NCI-H460 (cell line): ENCODE measurements at places on chromosomes 7 and 10. TPM values are rescaled to one million over a fixed set of nuclear protein-coding genes. Genes with fewer than 3 reads are reported as not detected.

DNA sequence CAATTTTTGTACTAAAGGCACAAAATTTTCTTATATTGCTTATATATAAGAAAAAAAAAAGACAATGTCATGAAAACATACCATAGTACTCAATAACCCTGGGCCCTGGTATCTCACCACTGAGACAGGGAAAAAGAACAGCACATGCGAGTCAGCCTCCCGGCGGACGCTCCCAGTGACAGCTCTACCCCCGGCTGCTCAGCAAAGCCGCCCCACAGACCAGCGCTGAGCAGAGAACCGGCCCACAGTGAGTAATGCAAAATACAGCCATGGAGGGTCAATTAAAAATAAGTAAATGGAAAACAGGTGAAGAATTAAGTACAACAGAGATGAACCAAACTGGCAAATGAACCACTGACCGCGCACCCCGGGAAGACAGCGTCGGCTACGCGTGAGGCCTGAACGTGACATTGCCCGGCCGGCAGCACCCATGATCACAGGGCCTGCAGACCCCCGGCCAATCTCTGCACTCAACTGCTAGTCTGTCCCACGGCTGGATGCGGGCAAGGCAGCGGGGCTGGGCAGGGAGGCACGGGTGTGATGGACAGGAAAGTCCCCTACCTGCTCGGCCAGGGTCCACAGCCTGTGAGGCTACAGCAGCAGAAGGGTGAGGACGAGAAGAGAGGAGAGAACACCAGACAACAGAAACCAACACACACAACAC, 175.9 kb downstream of the ZMYND11 start:
- no peak for DNase-seq

GRCh38 chr7:44101966-44102845, 1.9 kb upstream of the AEBP1 start:
- no peak for DNase-seq

- DNase-seq: no peak
Measured at GRCh38 chr7:158251061-158251965, 336.3 kb downstream of the PTPRN2 start.

GRCh38 chr7:102287111-102287980, 678 bp downstream of the SH2B2 start:
- no peak for DNase-seq

Gene MACC1
- 6.4 and 9.4 TPM in 2 replicates for total RNA-seq

Gene GPR15LG
- total RNA-seq: not detected in 2 replicates

Gene COG5
- 56.3 and 70.0 TPM in 2 replicates for total RNA-seq

Gene CCAR1
- total RNA-seq: 82.3 and 93.4 TPM in 2 replicates

Gene PNLIP
- total RNA-seq: not detected in 2 replicates
